Stimulated activated CD8-positive, alpha-beta memory T cell treated with anti-CD3 and anti-CD28 coated beads, Interleukin-4, amount 100 ng/mL, for 4 hours (primary cell): ENCODE measurements at places on chromosomes 2 and 18.

GRCh38 chr2:114113518-114113917, 223.6 kb downstream of the ACTR3 start:
- no peak for DNase-seq

DNA sequence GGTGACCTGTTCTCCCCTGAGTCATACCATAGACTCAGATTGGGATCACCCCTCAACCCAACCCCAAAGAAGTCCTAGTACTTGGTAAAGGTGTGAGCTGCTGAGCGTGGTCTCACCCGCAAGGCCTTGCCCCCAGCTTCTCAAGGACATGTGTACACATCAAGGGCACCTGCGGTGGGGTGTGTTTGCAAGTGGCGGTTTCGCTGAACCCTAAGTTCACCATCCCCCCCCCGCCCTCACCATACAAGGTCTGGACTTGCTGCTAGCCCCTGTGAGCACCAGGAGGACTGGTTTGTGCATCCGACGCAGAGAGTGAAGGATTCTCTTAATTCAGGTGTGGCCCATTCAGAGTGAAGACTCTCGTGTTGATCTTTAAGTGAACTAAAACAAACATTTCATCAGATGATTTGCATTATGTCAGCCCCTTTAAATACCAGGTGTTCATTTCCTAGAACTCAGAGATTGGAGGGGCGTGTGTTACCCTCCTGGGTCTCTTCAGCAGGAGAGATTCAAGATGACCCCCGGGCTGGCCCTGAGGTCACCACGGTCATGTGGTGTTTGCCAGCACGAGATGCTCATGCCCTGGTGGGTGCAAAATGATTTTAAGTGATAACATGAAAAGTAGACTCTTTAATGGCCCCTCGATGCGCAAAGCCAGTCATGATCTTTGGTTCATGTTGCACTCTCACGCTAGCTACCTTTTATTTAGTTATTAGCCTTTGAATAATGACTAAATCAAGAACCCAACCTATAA, 27.8 kb downstream of the MTERF4 start:
- DNase-seq = no peak

GRCh38 chr2:189553504-189554088, 27.0 kb downstream of the SLC40A1 start:
- no peak for DNase-seq

- DNase-seq = no peak
Observed at GRCh38 chr2:72619626-72620025, 206.2 kb downstream of the EXOC6B start.

GRCh38 chr2:104444392-104444791, 409.5 kb upstream of the POU3F3 start:
- DNase-seq = no peak

- DNase-seq = peak; percentile 47
Observed at GRCh38 chr2:218292048-218293014, at the start of gene TMBIM1. Gene TMBIM1 (minus strand): TSS chr2:218292503. CDS start chr2:218282141, 10,362 bp downstream.

GRCh38 chr2:218245214-218245613, 15.6 kb upstream of the GPBAR1 start:
- DNase-seq = no peak

- no peak for DNase-seq
Observed at GRCh38 chr18:5150894-5151293, 46.2 kb downstream of the AKAIN1 start.

- DNase-seq = no peak
Observed at GRCh38 chr2:20182241-20182931, 42.5 kb downstream of the SDC1 start.

- no peak for DNase-seq
Observed at GRCh38 chr2:32805104-32806095, 141.4 kb upstream of the LTBP1 start.

DNA sequence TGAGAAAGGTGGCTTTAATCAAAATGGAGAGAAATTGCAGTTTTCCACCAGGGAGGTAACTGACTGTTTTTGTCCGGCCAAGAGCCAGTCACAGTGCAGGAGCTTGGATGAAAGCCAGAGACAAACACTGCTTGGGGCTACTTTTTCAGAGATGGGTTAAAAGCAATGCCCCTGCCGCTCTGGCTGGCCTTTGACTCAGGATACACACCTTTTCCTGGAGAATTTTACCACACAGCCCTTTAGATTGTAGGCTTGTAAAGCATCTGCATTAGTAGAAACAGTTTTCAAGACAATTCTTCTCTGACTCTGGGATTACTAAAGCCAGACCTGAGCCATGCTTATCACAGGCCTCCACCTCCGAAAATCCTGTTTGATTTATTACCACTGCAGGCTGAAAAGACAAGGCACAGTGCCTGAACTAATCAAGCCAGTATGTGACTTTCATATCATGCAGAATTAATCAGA, 79.7 kb downstream of the CCBE1 start:
- DNase-seq = no peak

DNA sequence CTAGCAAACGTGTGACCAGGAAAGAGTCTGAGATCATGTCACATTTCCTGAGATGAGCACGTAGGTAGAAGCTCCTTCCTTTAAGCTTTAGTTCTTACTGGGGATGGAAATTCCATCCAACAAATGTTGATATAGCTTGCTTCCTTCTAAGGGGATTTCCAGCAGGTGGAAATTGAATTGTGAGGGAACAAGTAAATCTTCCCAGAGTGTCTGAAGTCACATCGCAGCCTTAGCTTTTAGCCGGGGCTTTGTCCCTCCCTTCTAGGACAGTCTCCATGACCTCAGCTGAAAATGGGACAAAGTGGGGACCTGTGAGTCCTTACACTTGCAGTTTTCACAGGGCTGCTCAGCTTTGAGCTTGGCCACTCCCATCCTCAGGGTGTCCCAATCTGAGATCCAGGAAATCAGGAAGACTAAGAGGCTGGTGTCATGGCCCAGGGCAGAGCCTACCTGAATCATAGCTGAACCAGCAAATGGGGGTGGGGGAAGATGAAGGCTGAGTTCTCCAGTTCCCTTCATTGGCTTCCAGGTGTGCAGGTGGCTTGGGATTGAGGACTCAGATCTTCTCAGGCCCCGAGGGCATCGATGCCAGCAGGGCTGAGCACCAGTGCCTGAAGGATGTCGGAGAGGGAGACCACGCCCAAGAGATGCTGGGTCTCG, 8.3 kb downstream of the PRKAG3 start:
- no peak for DNase-seq

- DNase-seq = no peak
Observed at GRCh38 chr18:54263904-54264336, 5.4 kb upstream of the POLI start.

GRCh38 chr2:138234265-138234664, 267.3 kb upstream of the SPOPL start:
- no peak for DNase-seq

GRCh38 chr2:195899226-195899625, 169.4 kb downstream of the DNAH7 start:
- no peak for DNase-seq

DNA sequence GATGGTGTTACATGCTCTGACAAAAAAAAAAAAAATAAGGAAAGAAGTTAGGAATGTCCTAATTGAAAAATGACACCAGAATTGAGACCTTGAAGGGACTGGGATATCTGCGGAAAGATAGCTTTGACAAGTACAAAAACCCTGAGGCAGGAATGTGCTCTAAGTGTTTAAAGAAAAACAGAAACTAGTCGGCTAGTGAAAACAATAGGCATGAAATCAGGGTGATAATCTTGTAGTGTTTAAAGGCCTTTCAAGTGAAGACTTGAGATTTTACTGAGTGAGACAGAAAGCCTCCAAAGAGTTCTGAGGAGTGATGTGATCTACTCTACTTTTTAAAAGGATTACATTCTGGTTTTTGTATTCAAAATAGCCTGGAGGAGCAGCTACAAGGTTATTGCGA, 107.4 kb downstream of the COBLL1 start:
- no peak for DNase-seq

GRCh38 chr2:194917519-194917918, 739.5 kb upstream of the SLC39A10 start:
- DNase-seq = no peak

DNA sequence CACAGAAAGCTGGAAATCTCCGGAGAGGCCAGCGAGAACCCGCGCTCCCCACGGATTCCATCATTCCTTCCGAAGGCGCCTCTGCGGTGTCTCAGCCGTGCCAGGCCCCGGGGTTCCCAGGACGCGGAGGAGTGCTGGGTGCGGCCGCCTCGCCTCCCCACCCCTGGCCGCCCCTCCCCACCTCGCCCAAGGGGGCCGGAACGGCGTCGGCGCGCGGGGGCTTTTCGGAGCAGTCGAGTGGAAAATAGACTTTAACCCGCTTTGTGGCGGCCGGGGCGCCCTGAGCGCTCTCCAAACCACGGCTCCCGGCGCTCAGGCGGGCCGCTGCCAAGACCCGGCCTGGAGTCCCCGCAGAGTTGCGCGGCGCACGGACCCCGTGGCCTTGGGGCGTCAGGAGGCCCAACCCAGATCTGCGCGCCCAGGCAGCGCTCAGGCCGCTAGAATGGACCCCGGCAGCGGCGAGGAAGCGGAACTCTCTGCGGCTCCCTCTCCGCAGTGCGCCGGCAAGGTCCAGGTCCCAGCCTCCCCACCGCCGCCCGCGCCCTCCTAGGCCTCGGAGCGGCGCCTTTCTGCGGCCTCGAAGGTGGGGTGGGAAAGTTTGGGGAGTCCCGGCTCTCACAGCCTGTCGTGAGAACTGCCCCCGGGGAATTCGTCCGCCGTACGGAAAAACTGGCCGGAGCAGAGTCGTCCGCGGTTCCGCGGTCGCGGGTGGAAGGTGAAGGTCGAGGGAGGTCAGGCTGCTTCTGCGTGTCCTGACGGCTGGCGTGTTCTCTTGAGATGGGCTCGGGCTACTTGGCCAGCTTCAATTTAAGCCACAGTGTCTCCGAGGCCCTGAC, 1.2 kb upstream of the EMX1 start:
- DNase-seq = no peak

GRCh38 chr2:148132412-148132811, 111.5 kb downstream of the MBD5 start:
- DNase-seq = no peak

GRCh38 chr2:224333726-224334482, 68.0 kb downstream of the FAM124B start:
- no peak for DNase-seq

- DNase-seq = no peak
Observed at GRCh38 chr18:70116949-70117348, 88.5 kb downstream of the RTTN start.

- no peak for DNase-seq
Observed at GRCh38 chr2:43368483-43369385, 142.3 kb upstream of the ZFP36L2 start.

DNA sequence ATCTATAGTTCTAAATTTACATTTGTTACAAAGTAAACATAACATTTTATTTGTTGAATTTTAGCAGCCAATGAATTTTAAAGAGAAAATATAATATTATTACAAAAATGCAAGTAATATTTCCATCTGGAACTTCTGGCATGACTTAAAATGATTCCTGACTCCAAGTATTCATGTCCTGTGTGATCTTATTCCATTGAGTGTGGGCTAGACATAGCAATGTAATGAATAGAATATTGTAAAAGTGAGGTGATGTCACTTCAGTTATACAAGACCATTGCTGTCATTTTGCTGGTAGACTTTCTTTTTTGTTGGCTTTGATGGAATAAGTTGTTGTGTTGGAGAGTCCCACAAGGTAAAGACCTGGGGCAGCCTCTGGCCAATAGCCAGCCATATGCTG, 912.2 kb upstream of the PIK3C3 start:
- no peak for DNase-seq

GRCh38 chr2:127679680-127680361, 4.5 kb upstream of the LIMS2 start:
- no peak for DNase-seq

- no peak for DNase-seq
Observed at GRCh38 chr2:150917961-150918713, 343.5 kb downstream of the RBM43 start.

- no peak for DNase-seq
Observed at GRCh38 chr2:101720732-101721131, 23.2 kb downstream of the MAP4K4 start.

- no peak for DNase-seq
Observed at GRCh38 chr2:64980183-64980582, 9.0 kb upstream of the SLC1A4 start.

- DNase-seq = no peak
Observed at GRCh38 chr18:22667616-22668422, 250.1 kb upstream of the CTAGE1 start.

- no peak for DNase-seq
Observed at GRCh38 chr2:37775908-37776250, 104.4 kb upstream of the CDC42EP3 start.

DNA sequence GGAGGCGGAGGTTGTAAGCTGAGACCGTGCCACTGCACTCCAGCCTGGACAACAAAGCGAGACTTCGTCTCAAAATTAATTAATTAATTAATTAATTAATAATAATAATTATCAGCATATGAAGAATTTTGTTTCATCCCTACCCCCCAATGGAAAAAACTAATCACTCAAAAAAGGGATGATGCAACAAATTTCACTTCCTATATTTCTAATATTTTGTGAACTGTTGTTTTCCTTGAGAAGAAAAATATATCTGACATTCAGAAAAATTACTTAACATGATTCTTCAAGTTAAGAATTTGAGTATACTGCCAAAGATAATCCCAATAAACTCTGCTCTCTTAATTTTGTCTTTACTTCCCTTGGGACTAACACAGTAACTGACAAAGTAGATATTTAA, 28.1 kb downstream of the EXOC6B start:
- no peak for DNase-seq

- DNase-seq = no peak
Observed at GRCh38 chr2:208320686-208321085, 54.6 kb downstream of the PIKFYVE start.

- no peak for DNase-seq
Observed at GRCh38 chr2:158750458-158751125, 44.5 kb upstream of the DAPL1 start.

DNA sequence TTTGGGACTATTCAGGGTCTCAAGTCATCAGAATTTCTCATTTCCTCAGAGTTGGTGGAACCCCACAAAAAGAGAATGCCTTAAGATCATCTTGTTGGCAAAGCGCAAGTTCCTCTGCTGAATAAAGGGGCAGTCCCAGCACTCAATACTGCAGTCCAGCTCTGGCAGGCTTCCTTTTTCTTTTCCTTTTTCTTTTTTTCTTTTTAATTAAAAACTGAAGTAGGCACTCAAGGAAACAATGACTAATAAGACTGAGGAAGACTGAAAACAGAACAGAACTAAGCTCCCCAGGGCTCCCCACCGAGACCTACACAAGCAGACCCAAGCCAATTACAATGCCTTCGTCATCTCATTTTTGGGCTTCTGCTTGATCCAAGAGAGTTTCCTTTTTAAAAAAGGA, 82.0 kb downstream of the STK39 start:
- DNase-seq = no peak

DNA sequence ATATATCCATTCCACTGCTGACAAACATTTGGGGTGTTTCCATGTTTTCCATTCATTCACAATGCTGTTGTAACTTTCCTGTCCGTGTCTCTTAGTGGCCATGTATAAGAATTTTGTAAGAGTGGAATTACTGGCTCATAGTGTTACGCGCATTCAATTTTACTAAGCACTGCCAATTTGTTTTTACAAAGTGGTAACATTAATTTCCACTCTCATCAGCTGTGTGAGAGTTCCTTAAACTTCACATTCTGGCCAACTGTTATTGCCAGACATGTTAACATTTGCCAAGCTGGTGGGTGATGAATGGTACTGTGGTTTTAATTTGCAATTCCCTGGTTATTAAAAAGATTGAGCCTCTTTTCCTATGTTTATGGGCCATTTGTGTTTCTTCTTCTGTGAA, 134.2 kb downstream of the DTNB start:
- no peak for DNase-seq
